ENCODE measurements at places on chromosomes 16 and 17.

GRCh38 chr17:49861150-49861884 lies 13.4 kb upstream of the TAC4 start:
- peak; percentile 62 for DNase-seq

DNA sequence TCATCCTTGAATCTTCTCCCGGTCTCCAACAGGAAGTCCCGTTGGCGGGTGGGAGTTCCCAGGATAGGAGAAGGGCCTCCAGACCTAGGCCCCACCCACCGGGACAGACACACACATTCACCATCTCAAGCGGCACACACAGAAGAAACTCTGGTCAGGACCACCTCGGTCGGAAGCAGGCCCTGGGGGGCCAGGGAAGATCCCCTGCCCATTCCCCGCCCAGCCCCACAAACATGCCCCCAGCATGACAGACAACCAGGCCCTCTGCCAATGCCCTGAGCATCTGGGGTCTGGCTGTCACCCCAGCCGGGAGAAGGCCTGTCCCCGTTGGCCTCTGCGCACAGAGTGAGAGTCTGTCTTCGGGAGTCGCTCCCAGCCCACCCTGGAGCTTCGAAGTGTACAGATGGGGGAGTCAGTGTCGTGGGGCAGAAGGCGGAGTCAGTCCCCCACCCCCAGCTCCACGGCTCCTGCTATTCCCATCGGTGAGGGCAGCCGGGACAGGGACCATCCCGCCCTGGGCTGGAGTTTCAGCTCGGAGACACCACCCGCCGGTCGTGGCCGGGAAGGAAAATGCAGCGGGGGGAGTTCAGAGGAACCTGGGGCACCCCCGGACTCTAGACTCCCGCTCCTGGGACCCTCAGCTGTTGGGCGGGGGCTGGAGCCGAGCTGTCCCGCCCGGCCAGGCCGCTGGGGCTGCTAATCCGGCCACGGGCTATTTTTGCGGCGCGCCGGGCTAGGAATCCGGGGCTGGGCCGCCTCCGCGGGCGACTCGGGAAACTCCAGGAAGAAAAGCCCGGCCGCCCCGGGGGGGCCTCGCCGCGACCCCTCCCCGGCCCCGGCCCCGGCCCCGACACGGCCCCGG lies 660 bp downstream of the RHBDF1 start:
- no peak for DNase-seq

GRCh38 chr17:29376667-29377270 lies 13.4 kb upstream of the TAOK1 start:
- DNase-seq = no peak

- DNase-seq = no peak
Observed at GRCh38 chr17:949623-950303, 29.8 kb downstream of the NXN start.

- no peak for DNase-seq
Observed at GRCh38 chr17:50360486-50361115, 12.4 kb downstream of the MRPL27 start.

GRCh38 chr16:88398170-88398873 lies 15.6 kb downstream of the ZNF469 start:
- DNase-seq = no peak

DNA sequence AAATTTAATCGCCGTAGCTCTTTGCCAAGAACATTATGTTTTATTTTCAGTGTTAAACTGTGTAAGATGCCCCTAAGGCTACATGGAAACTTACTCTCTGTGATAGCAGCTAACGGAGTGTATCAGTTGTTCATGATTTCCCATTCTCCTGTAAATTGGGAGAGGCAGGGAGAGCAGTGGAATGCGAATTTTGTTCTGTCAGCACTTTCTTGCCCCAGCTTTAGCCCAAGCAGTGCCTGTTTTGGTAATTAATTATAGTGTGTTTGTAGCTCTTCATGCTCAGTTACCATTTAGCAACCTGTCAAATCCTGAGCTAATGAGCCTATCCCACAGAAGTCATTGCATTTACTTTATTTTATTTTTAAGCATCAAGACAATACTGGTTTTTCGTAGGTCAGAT lies 475.1 kb upstream of the RBFOX1 start:
- DNase-seq = no peak

DNA sequence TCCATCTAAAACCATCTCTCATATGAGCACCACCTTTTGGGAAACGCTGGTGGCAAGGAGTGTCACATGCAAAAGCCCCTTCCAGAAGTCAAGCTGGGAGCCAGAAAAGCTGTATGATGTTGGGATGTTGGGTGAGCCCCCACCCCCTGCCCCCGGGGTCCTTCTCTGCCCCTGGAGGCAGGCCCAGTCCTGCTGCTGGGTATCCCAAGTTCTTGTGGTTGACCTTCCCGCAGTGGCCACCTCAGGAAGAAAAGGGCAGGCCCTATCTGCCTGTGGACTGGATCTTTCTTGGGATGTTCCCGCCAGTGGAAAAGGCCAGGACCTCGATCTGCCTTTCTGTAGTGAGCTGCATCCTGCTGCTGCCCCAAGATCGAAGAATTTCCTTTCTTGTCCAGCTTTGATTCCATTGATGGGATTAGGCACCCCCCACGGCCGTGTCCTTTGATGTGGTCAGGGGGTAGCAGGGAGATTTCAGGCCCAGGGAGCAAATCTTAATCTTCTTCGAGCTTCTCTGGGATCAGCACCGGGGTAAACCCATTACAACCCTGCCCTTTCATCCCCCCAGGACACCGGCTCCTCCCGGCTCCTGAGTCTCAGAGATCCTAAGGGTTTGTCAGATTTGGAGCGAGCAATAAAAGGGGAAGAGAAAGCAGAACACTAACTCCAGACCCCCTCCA lies 165.6 kb downstream of the RAB11FIP4 start:
- DNase-seq = no peak

GRCh38 chr17:50289278-50289677 lies 15.0 kb downstream of the TMEM92 start:
- no peak for DNase-seq

GRCh38 chr16:27759301-27759871 lies 209.4 kb downstream of the KATNIP start:
- DNase-seq = no peak

- DNase-seq = no peak
Observed at GRCh38 chr17:79562931-79563210, 48.0 kb downstream of the RBFOX3 start.

DNA sequence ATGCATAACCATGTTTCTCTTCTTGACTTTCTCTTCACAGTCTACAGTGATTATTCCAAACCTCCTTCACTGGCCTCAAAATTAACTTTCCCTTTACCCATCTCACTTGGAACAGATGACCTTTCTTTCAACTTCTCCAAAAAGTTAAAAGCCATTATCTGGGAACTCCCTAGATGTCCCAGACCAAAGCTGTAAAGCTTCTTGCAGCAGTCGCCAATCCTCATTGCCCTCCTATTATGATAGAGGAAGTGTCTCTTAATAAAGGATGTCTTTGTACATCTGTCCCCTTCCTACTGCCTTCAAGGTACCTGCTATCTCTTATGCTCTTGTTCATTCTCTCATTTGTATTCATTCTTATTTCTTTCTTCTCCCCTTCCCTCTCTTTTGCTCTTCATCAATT lies 127.5 kb downstream of the MRTFB start:
- DNase-seq = no peak

- no peak for DNase-seq
Observed at GRCh38 chr17:44922136-44922535, 6.8 kb upstream of the GFAP start.

- no peak for DNase-seq
Observed at GRCh38 chr16:66616592-66616991, 12.1 kb downstream of the CMTM3 start.

DNA sequence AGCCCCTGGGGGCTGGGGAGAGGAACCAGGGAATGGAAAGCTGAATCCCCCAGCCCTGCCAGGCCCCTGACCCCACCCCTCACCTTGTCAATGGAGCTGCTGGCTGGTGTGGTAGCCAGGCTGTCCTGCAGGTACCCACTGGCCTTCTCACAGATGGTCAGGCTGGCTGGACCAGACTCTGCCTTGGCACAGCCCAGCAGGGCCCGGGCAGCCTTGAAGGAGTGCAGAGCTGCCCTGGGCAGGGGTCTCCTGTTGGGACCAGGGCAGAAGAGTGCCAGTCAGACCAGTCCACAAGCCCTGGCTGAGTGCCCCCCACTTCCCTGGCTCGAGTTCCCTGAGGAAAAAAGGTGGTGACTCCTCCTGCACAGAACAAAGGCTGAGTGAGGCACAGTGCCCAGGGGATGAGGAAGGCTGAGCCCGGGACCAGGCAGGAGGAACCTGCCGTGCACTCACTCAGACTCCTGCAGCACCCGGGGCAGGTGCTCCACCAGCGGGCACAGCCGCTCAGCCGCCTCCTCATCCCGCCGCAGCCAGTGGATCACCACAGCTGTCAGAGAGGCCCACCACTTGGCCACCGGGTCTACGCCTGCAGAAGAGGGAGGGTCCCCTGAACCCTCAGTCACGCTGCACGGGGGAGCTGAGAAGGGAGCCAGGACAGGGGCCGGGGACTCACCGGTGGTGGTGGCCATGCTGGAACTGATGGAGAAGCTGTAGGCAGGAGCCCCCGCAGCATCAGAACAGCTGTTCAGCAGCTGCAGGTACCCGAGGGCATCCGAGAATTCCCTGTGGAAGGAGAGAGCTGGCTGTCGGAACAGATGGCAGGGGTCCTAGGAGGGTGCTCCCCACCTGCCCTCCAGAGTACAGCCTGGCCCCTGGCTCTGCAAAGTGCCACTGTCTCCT lies 22.4 kb downstream of the SREBF1 start:
- no peak for DNase-seq

- DNase-seq = no peak
Observed at GRCh38 chr16:15775209-15775608, 81.6 kb downstream of the MYH11 start.

DNA sequence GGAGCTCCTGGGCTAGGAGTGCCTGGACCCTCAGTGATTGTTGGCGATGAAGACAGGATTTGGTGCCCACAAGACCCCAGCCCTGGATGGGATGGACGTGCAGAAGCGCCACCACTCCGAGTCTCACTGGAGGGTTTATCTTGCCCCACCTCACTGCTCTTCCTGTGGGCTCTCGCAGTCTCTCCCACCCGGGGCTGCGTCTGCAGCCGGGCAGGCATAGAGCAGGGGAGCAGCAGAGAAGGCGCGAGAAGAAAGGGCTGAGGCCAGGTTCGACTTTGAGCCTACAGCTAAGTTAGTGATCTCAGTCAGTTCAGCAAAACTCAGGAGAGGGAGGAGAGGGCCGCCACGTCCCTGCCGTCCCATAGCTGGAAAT lies 6.6 kb downstream of the UBE2I start:
- DNase-seq = no peak

- no peak for DNase-seq
Observed at GRCh38 chr17:38451840-38452529, 23.7 kb downstream of the ARHGAP23 start.

- no peak for DNase-seq
Observed at GRCh38 chr17:59671386-59671785, 35.8 kb downstream of the PTRH2 start.

DNA sequence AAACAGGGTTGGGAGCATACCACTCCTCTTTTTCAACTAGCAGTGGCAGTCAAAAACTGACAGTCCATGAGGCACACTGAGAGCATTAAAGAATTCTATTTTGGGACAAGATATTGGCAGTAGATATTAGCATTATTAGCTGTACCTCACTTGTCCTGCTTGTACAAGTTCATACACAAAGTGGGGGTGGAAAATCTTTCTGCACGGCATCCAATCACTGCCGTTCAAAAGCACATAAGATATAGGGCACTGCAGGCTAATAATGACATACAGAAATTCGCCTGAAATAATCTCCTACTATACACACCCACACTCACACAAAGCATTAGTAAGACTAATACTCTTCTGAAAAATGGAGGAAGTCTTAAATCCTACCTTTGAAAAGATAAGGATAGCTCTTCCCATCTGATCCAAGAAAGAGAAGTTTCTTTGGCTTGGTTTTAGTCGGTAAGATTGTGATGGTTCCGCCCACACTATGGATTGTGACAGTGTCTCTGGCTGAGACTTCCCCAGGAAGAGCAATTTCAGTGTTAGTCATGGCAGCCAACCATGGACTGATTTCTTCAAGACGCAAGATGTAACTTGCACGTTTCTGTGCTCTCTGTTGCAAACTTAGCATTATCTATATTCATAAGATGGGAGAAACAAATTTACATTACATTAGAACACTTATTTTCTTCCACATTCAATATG lies 40.6 kb upstream of the ARL6IP1 start:
- no peak for DNase-seq

- no peak for DNase-seq
Observed at GRCh38 chr17:76452127-76452659, 759 bp downstream of the UBE2O start.

GRCh38 chr16:63980763-63981162 lies 1141.1 kb downstream of the CDH11 start:
- DNase-seq = no peak

GRCh38 chr16:84329016-84329415 lies 34.3 kb downstream of the WFDC1 start:
- no peak for DNase-seq

GRCh38 chr17:66717641-66718058 lies 117.3 kb upstream of the CACNG5 start:
- DNase-seq = no peak

- no peak for DNase-seq
Observed at GRCh38 chr17:77146882-77147281, 6.1 kb downstream of the SEC14L1 start.

GRCh38 chr17:2874189-2874686 lies 78.0 kb downstream of the RAP1GAP2 start:
- DNase-seq = no peak

GRCh38 chr16:17101646-17102045 lies 369.1 kb downstream of the XYLT1 start:
- no peak for DNase-seq

Data from stimulated activated CD4-positive, alpha-beta T cell treated with anti-CD3 and anti-CD28 coated beads, Interleukin-2, amount 100 ng/mL, for 24 hours (primary cell).